Activated T-helper 1 cell treated with anti-CD3 and anti-CD28 coated beads, Interleukin-12 subunit alpha, Interleukin-12 subunit beta, Interleukin-2, Interleukin-4 antibody, amounts not matched to agents 30 ng/mL and 10 ng/mL and 1 ng/mL, durations not matched to agents 14 hours and 24 hours and 36 hours (primary cell): ENCODE measurements at places on chromosomes 1 and 21. TPM values are rescaled to one million over a fixed set of nuclear protein-coding genes. Genes with fewer than 3 reads are reported as not detected.
A peak's percentile ranks its signal among the peaks of the same experiment; 100 is the strongest.

The VCAM1 gene
- total RNA-seq, result 0.10 TPM in 1 of 2 replicates, not detected in the other

The ALX3 gene
- not detected in 2 replicates for total RNA-seq

The TLCD4 gene
- total RNA-seq, result 0.02 TPM in 1 of 2 replicates, not detected in the other

- H3K27ac ChIP-seq, result no peak overlapping the region
- H3K36me3 ChIP-seq, result no peaks in the 10 kb centered on the region
- no peaks in the 10 kb centered on the region for H3K27me3 ChIP-seq
- no peak overlapping the region for H3K4me3 ChIP-seq
Measured at GRCh38 chr21:16633831-16634459, 878.9 kb upstream of the CXADR start.

DNA sequence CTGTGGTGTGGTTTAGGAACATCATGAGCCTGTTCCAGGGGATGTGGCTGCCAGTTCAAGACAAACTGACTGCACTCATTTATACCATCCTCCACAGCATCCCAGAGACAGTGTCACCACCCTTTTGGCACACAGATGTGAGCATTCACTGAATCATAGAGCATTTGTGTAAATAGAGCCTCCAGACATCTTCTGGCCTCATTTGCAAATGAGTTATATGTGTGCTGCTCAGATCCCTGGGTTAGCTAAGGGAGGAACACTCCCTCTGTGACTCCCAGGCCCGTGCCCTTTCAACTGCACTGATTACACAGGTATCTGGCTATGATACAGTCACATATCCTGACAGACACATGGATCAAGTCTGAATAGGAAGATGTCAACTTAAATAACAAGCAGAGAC, 351.5 kb upstream of the PLD5 start:
- H3K36me3 ChIP-seq, result no peaks in the 10 kb centered on the region
- H3K4me3 ChIP-seq, result no peak overlapping the region
- no peak for DNase-seq

DNA sequence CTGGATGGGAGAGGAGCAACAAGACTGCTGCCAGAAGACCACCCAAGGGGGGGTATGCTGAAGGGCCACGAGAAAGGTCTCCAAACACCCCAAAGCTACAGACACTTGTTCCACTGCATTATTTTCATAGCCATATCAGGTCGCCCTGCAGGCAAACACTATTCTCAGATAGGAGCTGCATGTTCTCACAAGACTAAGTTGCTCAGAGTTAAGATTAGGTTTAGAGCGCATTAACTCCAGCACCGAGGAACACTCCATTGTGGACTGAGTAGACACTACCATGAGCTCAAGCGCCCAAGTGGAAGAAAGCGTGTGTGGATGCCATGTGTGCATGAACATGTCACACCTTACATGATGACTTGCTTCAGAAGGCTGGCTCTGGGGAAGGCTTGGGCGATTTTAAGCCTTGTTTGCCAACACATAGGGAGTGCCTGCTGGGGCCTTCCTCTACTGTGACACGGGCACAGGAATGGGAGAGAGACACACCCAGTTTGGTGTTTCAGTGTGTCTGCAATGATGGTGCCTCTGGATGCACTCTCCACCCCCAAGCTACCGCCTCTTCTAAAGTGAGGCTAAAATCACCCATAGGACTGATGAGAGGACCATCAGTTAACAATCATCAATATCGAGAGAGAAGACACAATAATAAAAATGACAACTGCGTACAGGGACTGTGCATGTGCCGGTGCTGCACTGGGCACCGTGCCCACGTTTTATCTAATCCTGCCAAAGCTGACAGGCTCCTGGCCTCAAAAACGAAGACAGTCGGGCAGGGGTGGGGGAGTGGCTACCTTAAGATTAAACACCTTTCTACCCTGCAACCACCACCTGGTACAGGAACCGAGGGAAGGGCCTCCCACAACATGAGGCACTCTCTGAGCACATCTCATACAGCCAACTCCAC, 34.9 kb downstream of the SSBP3 start:
- DNase-seq, result no peak
- H3K36me3 ChIP-seq, result peaks cover 18% of the 10 kb centered on the region
- peaks cover 37% of the 10 kb centered on the region for H3K4me1 ChIP-seq
- no peak overlapping the region for H3K4me3 ChIP-seq
- peak overlapping the region; percentile 29 for H3K27ac ChIP-seq

GRCh38 chr1:226002667-226003501, 3.7 kb upstream of the SDE2 start:
- peaks cover 45% of the 10 kb centered on the region for H3K4me1 ChIP-seq
- peak overlapping the region; percentile 38 for H3K4me3 ChIP-seq
- H3K27me3 ChIP-seq, result no peaks in the 10 kb centered on the region

DNA sequence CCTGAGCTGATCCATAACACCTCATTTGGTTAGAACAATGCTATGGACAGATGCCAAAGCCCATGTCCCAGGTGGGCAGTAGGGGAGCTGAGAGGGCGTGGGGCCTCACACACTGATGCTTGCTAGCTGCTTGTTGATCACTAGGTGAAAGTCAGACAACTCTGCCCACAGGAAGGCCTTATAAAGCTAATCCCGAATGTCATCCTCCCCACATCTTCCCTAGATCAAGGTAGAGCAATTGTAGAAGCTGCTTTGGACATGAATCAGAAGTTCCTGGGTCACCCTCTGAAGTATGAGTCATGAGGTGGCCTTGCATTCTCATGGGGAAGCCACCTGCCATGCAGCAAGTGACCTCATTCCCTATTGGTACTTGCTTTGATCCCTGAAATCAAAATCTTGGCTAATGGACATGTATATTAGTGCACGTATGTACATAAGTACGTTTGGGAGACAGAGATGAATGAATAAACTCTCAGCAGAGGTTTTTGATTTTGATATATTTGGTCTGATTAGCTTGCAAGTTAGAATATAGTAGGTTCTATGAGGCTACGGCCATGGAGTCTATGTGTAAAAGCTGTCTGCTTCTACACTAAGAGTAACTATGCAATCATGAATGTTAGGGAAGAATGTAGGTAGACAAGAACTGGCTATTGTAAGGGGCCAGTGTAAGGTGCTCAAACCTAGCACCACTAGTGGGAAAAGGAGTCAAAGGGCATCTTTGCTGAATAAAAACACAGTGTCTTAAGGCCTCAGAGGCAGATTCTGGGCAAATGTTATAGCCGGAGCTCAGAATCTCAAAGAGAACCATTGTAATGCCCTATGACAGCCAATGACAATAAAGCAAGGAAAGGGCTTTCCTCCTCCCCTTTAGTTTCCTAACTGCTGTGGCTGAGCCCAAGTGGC, 52.6 kb downstream of the ABCA4 start:
- H3K4me3 ChIP-seq, result no peak overlapping the region
- no peaks in the 10 kb centered on the region for H3K36me3 ChIP-seq
- peaks cover 9% of the 10 kb centered on the region for H3K27me3 ChIP-seq
- H3K27ac ChIP-seq, result no peak overlapping the region
- peaks cover 5% of the 10 kb centered on the region for H3K4me1 ChIP-seq
- DNase-seq, result no peak

GRCh38 chr1:2566101-2567045, 10.2 kb downstream of the TNFRSF14 start:
- no peak overlapping the region for H3K27ac ChIP-seq
- H3K4me1 ChIP-seq, result peaks cover 2% of the 10 kb centered on the region
- DNase-seq, result no peak
- peaks cover 7% of the 10 kb centered on the region for H3K36me3 ChIP-seq
- no peak overlapping the region for H3K4me3 ChIP-seq

GRCh38 chr1:243499711-243500110, 243.9 kb downstream of the SDCCAG8 start:
- no peak overlapping the region for H3K27ac ChIP-seq
- DNase-seq, result no peak
- H3K36me3 ChIP-seq, result peaks cover 6% of the 10 kb centered on the region
- no peaks in the 10 kb centered on the region for H3K4me1 ChIP-seq
- H3K27me3 ChIP-seq, result no peaks in the 10 kb centered on the region

DNA sequence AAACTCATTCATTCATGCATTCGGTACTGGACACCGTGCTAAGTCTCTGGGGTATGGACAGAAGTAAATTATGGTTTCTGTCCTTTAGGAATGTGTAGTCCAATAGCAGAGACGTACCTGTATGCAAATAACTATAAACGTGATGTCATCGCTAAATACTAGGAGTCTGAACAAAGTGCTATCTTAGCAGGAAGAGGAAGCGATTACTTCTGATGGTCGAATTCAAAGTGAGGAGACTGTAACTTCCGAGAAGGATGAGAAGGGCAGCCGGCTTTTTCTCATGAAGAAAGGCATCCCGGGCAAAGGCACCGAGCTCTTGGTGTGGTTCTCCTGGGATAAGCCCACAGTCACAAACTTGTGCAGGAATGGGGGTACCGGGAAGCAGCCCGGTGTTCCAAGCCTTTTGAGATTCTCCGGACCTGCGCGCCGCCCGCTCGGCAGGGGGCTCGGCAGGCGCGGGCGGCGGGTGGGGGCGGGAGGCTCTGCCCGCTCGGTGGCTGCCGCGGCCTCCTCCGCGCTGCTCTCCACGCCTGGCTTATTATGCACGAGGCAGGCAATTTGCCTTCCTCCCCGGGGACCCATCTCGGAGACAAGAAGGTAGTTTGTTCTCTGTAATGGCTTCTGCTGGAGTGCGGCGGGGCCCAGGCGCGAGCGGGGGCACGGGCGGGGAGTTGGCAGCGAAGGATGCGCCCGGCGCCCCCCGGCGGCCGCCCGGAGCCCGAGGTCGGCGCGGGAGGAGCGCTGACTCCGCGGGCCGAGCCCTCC, 67.5 kb upstream of the CD1D start:
- H3K36me3 ChIP-seq, result no peaks in the 10 kb centered on the region
- no peak overlapping the region for H3K27ac ChIP-seq
- H3K4me1 ChIP-seq, result peaks cover 10% of the 10 kb centered on the region
- peak overlapping the region; percentile 63 for H3K4me3 ChIP-seq
- H3K27me3 ChIP-seq, result peaks cover 39% of the 10 kb centered on the region

GRCh38 chr1:176466514-176466913, 3.5 kb downstream of the PAPPA2 start:
- H3K36me3 ChIP-seq, result no peaks in the 10 kb centered on the region
- peaks cover 1% of the 10 kb centered on the region for H3K27me3 ChIP-seq
- H3K4me1 ChIP-seq, result no peaks in the 10 kb centered on the region
- H3K4me3 ChIP-seq, result no peak overlapping the region
- H3K27ac ChIP-seq, result no peak overlapping the region

- peaks cover 9% of the 10 kb centered on the region for H3K27me3 ChIP-seq
- no peak overlapping the region for H3K4me3 ChIP-seq
- DNase-seq, result no peak
- no peaks in the 10 kb centered on the region for H3K36me3 ChIP-seq
- peaks cover 12% of the 10 kb centered on the region for H3K4me1 ChIP-seq
Measured at GRCh38 chr1:203506858-203507626, 13.1 kb downstream of the OPTC start.

DNA sequence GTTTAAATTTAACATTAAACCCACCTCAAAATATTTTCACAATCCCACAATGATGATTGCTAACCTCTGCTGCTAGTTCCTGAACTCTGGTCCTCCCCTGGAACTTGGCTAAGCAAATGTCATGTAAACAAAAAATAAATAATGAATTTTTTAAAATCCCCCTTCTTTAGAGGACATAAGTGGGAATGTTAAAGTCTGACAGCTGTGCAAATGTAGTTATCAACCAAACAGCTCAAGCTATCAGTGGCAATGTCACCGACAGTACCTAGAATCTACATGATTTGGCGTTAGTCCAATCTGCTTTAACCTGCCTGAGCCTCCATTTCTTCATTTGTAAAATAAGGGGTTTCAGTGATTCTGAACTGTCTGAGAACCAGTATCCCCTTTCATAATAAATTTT, 67.7 kb downstream of the GDAP2 start:
- H3K27ac ChIP-seq, result no peak overlapping the region
- no peak overlapping the region for H3K4me3 ChIP-seq
- no peaks in the 10 kb centered on the region for H3K27me3 ChIP-seq

- no peak overlapping the region for H3K4me3 ChIP-seq
- peak overlapping the region; percentile 18 for H3K27ac ChIP-seq
- peaks cover 19% of the 10 kb centered on the region for H3K4me1 ChIP-seq
- peaks cover 24% of the 10 kb centered on the region for H3K36me3 ChIP-seq
Measured at GRCh38 chr1:235491644-235492043, 12.6 kb downstream of the B3GALNT2 start.

DNA sequence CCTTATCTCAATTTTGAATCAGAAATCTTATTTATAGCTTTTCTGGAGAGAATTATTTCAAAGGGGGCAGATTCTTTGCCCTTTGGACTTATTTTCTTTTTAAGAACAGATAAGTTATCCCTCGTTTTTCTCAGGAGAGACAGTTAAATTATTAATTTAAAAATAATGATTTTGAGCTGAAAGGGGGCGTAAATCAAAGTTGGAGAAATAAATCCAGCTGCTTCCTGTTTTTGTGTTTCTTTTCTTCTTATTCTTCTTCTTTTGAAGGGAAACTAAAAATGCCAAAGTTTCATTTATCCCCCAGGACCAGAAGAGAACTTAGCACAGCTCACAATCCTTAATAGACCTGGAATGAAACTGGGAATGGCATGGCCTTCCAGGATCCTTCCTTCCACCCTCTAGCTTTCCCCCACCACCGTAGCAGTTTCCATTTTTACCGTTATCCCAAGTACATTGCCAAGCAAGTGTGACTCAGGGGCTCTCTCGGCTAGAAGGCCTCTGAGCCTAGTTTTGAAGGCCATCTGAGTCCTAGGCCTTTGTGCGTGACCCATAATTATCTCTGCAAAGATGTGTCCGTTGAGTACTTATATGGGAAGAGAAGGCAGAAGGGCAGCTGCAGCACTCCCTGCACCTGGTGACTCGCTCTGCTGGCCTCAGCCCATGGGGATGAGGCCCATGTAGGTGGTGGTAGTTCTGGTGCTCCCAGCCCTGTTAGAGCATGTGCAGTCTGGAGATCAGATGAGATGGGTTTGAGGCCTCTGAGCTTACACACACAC, 181.7 kb downstream of the ROR1 start:
- no peaks in the 10 kb centered on the region for H3K36me3 ChIP-seq
- H3K4me1 ChIP-seq, result no peaks in the 10 kb centered on the region
- H3K4me3 ChIP-seq, result no peak overlapping the region
- no peak overlapping the region for H3K27ac ChIP-seq
- H3K27me3 ChIP-seq, result no peaks in the 10 kb centered on the region

DNA sequence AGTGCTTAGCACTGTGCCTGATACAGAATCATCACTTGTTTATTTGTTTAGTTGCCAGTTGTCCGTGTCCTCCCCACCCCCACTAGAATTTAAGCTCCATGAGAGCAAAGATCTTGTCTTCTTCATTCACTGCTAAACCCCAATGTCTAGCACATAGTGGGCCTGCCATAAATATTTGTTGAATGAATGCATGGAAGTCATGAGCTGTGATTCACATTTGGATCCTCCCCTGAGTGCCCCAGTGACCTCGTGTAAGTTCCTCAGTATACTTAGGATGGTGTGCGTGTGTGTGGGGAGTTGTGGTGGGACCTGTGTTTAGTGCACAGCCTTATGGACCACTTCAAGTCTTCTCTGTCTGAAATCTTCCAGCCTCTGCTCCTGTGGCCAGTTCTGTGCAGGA, 23.1 kb downstream of the IER5 start:
- peaks cover 34% of the 10 kb centered on the region for H3K27me3 ChIP-seq
- DNase-seq, result no peak
- peaks cover 31% of the 10 kb centered on the region for H3K4me1 ChIP-seq

- H3K27ac ChIP-seq, result no peak overlapping the region
- H3K27me3 ChIP-seq, result no peaks in the 10 kb centered on the region
- no peaks in the 10 kb centered on the region for H3K4me1 ChIP-seq
- no peaks in the 10 kb centered on the region for H3K36me3 ChIP-seq
- no peak overlapping the region for H3K4me3 ChIP-seq
- DNase-seq, result no peak
Measured at GRCh38 chr1:75053207-75053606, 81.0 kb upstream of the LHX8 start.
